ENCODE measurements at places on chromosomes 13 and 19.

- DNase-seq, result no peak
These were observed 786.6 kb upstream of the SLITRK6 start for GRCh38 chr13:86585835-86586234.

GRCh38 chr19:46718934-46719622, 2.2 kb upstream of the PRKD2 start:
- DNase-seq, result no peak

GRCh38 chr19:4059891-4060620, 6.6 kb downstream of the ZBTB7A start:
- peak; percentile 33 for DNase-seq

- DNase-seq, result no peak
These were observed 12.8 kb downstream of the LYPD3 start for GRCh38 chr19:43452582-43452981.

GRCh38 chr19:39566064-39566463, 26.1 kb upstream of the EID2 start:
- DNase-seq, result peak; percentile 22

GRCh38 chr13:45132369-45133064, 12.2 kb downstream of the GTF2F2 start:
- DNase-seq, result no peak

DNA sequence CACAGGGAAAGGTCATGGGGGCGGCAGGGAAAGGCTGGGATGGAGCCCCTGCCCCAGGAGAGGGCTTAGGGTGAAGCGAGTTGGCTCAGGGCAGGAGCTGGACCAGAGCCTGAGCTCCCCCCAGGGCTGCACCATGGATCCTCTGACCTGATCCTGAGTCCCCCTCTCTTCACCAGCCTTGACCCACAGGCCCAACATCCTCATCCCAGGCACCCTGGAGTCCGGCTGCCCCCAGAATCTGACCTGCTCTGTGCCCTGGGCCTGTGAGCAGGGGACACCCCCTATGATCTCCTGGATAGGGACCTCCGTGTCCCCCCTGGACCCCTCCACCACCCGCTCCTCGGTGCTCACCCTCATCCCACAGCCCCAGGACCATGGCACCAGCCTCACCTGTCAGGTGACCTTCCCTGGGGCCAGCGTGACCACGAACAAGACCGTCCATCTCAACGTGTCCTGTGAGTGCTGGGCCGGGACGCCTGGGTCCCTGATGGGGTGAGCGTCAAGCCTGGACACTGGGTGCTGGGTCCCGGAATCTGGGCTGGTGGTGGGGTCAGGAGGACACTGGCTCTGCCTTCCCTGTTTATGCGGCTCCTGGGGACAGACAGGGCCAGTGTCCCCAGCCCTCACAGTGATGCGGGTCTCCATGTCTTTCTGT, 842 bp downstream of the SIGLEC9 start:
- no peak for DNase-seq

DNA sequence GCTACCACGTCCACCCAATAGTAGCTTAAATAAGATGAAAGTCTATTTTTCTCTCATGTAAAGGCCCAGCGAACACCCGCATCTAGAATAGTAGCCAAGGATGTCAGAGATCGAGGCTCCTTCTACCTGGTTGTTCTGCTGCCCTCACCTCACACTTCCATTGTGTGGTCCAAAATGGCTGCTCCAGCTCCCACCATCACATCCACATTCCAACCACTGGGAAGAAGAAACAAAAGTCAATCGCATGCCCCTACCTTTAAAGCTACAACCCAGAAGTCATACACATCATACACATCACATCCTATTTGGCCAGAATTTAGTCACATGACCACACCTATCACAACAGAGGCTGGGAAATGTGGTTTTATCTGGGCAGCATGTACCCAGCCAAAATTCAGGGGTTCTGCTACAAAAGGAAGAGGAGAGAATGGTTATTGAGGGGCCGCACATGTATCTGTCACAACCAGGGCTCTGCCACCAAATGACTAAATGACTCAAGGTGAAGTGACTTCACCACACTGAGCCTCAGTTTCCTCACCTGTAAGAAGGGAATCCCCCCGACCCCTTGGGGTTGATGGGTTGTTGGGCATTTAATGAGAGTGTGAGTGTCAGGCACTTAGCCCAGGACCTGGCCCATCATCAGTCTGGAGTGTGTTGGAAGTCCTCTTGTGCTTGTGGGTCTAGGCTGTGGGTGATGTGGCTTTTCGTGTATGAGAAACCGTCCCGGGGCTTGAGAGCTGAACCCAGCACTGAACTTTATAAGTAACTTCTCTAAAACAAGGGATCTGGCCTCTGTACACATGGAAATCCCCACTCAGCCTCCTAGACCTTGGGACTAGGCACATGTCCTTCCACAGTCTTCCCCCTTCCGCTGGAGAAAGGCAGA, 10.2 kb upstream of the CBLC start:
- DNase-seq, result no peak

GRCh38 chr19:3125900-3126524, 9.8 kb upstream of the GNA15 start:
- peak; percentile 88 for DNase-seq

DNA sequence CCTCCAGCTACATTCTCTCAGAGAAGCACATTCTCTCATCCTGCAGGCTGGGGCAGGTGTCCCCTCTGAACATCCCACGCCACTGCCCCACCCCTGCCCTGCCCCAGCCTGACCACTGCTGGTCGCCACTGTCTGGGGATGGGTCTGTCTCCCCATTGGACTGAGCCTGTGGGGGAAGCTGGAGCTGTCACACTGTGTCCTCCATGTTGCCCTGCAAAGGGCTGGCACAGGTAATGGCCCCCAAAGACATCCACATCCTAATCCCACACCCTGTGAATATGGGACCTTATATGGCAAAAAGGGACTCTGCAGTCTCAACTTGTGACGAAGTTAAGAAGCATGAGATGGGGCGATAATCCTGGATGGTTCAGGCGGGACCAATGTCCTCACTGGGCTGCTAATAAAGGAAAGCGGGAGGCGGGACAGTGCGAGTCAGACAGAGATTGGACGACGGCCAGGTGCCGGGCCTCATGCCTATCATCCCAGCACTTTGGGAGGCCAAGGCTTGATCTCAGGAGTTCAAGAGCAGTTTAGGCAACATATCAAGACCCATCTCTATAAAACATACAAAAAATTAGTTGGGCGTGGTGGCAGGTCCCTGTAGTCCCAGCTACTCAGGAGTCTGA, 9.1 kb downstream of the AP2S1 start:
- DNase-seq, result no peak

DNA sequence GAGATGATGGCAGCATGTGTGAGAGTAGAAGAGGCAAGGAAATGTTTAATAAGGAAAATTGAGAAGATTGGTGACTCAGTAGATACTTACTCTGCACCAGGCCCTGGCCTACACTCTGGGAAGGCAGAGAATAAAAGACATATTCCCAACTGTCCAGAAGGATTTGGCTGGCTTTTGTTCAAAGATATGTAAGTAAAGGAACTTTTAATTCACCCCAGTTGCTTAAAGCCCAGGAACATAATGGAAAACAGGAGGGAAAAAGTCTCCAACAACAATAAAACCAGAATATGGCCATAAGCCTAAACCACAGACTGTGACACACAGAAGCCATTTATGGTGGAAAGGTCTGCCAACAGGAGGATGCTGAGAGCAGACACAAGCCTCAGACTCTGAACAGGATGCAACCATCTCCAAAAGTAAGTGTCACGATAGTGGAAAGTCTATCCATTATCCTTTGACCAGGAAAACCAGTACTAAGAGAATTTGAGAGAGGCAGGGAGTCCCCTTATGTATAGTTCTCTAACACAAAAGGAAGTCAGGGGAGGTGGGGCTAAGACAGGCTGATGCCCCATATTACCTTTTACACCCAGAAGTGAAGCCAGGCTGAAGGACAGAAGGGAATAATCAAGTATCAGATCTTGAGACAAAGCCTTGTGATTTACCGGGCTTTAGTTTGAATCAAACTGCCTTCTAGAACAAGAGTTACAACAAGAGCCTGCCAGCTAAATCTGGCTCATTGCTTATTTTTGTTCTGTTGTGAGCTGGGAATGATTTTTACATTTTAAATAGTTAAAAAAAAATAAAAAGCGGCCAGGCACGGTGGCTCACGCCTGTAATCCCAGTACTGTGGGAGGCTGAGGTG, 169.5 kb upstream of the STARD13 start:
- DNase-seq, result no peak

DNA sequence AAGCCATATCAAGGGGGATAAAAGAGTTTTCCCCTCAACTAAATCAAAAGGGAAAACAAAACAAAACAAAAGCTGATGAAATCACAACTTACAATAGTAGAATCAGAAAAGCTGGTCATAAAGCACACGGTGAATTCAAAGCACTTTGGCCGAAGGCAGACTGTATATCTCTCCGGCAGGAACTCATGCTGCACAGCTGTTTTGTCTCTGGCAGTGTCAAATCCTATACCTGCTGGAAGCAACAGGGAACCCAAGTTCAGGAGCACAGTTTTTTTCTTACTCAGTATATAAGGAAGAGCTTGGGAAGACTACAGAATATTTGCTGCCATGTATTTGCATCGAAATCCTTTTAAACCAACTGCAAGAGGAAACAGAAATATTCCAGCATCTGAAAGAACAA, 213.7 kb downstream of the RFC3 start:
- no peak for DNase-seq

DNA sequence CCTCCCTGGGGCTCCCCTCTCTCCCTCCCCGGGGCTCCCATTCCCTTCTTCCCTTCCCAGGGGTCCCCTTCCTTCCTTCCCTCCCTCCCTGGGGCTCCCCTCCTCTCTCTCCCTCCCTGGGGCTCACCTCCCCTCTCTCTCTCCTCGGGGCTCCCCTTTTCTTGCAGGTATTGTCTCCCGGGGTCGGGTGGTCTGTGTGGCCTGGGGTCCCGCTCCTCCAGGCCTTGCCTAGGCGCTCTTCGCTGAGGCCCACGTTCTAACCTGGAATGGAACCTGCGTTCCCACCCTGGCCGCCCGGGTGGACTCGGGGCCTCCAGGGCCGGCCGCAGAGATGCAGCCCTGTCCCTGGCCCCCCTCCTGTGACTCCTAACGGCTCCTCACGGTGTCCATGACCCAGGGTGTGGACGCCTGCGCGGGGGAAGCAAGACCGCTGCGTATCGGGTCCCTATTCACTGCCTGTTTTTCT, 940 bp upstream of the DCUN1D2 start:
- peak; percentile 76 for DNase-seq

GRCh38 chr19:6101291-6101825, 8.9 kb downstream of the RFX2 start:
- DNase-seq, result no peak

GRCh38 chr13:75013818-75014217, 468.2 kb downstream of the TBC1D4 start:
- no peak for DNase-seq

DNA sequence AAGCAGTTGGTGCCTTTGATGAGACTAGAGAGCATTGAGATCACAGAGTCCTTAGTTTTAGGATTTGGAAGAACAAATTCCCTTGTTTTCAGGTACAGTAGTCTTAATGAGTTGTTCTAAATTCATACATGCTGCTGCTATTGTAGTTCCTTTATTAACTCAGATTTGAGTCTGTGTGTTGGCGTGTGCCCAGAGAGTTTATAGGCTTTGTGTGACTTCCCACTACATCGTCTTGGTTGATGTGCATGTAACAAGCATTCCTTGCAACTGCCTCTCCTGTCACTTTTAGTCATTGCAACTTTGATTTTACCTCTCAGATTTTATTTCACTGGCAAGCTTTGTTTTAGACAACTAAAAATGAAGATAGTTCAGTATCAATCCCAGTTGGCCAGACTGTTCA, 135.5 kb downstream of the ZAR1L start:
- peak; percentile 9 for DNase-seq

DNA sequence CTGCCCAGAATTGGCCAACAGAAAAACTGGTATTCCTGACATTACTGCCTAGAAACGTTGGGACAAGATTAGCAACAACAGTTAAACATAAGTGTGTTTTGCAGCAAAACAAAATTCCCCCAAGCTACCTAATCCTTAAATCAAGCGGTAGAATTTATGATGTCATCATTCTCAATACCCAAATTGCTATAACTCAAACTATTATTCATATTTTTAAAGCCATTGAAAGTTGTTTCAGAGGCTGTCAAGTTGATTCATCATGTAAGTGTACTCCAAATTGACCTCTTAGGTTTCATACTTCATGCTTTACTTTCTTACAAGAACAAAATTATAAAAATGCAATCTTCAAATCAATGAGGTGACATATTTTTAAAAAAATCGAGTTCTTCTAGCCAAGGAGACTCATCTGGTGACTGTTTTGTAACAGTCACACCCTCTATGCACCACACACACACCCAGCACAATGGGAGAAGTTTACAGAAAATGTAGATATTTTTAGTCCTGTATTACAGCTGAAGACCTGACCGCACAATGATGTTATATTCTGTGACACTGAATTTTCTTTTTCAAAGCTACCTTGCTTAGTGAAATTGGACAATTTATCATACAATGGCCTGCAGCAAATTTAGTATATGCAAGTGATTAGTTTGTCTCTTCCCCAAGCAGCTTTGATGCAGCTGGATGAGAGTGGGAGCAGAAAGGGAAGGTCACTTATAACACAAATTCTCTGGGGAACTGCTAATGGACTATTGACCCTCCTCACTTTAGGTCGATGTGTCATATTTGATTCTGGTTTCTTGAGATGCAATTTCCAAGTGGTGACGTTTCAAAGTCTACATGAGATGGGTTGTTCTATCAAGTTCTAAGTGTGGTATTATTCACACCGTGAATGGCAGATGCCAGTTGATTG, 345.3 kb upstream of the OBI1 start:
- no peak for DNase-seq

GRCh38 chr19:5086725-5087439, 118.0 kb downstream of the KDM4B start:
- DNase-seq, result peak; percentile 70

GRCh38 chr13:113187263-113187669, 21.2 kb downstream of the PCID2 start:
- DNase-seq, result no peak

DNA sequence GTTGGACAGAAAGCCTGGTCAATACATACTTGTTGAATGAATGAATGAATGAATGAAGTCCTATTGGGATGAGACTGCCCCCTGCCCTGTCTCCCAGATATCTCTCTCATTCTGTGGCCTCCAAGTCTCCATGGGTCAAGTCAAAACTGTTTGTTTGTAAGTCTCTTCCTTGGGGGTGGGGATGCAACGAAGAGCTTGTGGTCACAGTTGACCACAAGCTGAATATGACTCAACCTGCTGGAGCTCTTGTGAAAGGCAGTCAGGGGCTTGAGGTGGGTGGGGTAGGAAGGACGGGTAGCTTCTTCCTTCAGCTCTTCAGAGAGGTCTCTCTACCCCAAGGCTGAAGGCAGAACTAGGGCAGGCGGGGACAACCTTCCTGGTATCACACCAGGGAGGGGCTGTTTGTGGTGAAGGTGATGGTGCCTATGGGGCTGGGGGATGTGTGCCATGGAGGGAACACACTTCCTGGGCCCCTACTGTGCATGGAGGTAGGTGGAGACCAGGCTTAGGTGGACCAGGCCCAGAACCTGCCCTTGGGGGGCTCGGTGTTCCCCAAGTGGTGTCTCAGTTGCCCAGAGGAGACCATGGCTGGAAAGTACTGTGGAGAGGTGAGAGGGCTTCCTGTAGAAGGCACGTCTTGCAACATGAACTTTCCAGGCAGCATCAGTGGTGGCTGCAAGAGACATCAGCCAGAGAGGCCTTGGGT, 8.0 kb downstream of the MYO1F start:
- no peak for DNase-seq

- DNase-seq, result no peak
These were observed 16.8 kb downstream of the MEX3D start for GRCh38 chr19:1551068-1552040.

GRCh38 chr13:113941571-113942191, 32.2 kb downstream of the C13orf46 start:
- DNase-seq, result no peak
